T47D (cell line): ENCODE measurements at places on chromosomes 12 and 14.

DNA sequence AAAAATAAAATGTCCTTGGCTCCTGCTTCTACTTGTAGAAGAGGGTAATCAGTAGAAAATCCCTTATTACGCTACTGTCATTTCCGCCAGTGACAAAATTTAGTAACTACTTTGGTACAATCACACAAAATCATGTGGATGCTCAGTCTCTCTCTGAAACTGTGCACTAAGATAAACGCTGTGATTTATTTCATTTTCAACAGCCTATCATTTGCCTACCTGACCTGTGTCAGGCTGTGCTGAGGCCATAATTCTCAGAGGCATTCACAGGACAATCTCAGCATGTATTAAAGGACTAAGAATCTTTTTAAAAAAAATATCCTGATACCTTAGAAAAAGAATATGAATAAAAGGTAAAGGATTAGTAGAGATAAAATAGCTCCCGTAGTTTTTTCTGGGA is 226.0 kb downstream of the RASSF9 start:
- DNase-seq = no peak

- no peak for DNase-seq
Measured at GRCh38 chr12:117188961-117189724, 1.1 kb downstream of the FBXO21 start.

DNA sequence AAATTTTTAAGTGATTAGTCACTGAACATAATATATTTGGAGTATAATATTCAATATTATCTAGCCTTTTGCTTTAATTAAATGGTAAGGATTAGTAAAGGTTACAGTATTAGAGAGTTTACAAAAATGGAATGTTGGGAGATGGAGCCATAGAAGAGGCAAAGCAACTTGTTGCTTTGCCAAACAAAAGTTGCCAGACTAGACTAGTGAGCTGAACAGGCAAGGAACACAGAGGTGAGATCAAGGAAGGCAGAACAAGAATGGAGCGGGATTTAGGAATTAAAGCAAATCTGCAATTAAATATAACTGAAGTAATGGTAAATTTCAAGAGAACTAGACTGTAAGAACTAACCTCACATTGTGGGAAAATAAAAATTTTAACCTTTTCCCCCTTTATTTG is 5.1 kb downstream of the ARF6 start:
- DNase-seq = peak; percentile 93

GRCh38 chr14:104882325-104882973 is 17.4 kb downstream of the CEP170B start:
- DNase-seq = peak; percentile 89
